ENCODE measurements at places on chromosomes 3 and 15.
A peak's percentile ranks its signal among the peaks of the same experiment; 100 is the strongest.

- DNase-seq, result no peak
Measured at GRCh38 chr15:59691194-59691805, 2.2 kb upstream of the BNIP2 start.

DNA sequence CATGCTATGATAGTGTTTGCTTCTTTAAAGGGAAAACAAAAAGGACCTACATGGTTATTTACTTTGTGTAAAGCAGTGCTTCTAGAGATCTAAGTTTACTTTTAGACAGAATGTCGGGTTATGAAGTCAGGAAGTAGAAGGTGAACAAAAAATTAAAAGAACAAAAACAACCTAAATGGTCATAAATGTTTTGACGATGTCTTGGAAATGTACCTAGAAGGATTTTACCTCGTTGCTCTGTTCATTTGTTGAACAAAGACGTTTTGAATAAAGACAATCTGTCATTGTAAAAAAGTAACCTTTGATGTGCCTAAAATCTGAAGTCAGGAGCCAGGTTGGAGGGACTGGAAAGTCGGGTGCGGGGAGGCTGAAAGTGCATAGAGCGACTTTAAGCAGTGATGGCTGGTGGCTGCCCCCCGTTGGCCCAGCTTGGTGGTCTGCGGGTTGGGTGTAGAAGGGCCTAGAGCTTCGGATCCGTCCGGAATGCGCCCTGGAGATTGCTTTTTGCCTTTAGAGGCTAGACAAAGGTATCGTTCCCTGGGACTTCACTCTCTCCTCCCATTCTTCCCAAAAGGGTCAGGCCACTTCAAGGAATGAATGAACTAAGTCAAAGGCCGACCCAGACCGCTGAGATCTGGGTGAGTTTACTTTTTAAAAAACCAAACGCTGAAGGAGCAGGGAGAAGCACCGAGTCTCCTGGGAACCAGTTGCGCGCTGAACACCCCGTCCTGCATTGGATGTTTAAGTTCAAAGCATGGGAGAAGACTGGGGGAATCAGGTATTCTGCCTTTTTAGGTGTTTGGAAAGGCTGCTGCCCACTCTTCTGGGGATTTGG is 2.1 kb downstream of the SOX14 start:
- DNase-seq, result no peak

DNA sequence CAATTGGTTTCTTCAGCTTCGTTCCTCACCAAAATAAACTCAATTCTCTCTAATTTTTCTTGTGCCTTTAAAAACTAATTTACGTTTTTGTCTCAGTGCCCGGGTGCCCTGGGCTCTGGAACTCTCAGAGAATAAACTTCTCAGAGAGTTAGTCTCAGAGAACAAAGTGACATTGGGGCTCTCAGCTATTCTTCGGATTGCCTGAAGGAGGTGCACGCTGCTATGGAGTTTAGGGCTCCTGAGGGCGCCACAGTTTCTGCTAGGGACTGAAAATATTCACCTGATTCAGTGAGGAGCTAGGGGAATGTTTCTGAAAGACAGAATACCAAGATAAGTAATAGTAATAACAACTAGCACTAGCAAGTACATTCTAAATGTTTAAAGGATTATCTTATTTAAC is 22.7 kb downstream of the ZIC4 start:
- no peak for DNase-seq

- DNase-seq, result no peak
Measured at GRCh38 chr3:27752926-27753325, 30.8 kb upstream of the EOMES start.

DNA sequence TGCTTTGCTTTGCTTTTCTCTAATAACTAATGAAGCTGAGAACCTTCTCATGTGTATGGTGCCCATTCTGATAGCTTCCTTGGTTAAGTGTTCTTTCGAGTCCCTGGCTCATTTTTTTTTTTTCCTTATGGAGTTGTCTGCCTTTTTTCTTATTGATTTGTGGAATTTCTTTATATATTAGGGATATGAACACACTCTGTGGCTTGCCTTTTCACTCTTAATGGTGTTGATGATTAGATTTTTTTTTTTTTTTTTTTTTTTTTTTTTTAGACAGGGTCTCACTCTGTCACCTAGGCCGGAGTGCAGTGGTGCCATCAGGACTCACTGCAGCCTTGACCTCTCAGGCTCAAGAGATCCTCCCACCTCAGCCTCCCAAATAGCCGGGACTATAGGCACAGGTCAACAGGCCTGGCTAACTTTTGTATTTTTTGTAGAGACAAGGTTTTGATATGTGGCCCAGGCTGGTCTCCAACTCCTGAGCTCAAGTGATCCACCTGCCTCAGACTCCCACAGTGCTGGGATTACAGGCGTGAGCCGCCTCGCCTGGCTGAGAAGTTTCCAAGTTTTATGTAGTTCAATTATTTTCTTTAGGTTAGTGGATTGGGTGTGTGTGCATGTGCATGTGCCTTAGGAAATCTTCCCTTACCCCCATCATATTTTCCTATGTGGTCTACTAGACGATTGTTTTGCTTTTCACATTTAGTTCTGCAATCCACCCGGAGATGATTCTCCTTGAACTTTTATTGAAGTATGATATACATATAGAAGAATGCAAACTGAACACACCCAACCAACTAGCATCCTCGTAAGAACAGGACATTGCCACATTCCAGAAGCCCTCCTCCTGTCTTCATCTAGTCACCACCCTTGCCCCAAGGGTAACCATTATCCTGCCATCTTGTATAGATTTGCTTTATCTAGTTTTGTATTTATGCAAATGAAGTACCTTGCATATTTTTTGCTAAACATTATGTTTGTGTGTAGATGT is 1.7 kb upstream of the SNRPA1 start:
- DNase-seq, result no peak

DNA sequence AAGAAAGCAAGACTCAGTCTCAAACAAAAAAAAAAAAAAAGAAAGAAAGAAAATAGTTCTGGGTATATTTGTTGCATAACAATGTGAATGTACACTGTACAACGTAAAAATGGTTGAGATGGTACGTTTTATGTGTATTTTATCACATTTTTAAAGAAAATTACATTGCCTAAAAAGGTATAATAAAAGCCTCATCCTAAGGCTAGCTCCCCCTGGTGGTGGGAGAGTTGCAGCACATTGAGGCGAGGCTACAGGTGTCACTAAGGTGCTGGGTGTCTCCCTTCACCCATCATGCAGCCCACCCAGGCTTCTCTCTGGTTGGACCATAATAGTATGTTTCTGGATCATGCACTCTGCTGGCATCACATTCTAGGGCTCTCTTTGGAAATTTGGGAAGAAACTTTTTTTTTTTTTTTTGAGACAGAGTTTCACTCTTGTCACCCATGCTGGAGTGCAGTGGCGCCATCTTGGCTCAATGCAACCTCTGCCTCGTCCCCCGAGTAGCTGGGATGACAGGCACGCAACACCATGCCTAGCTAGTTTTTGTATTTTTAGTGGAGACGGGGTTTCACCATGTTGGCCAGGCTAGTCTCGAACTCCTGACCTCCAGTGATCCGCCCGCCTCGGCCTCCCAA is 12.4 kb upstream of the RAB11A start:
- no peak for DNase-seq

GRCh38 chr3:159029306-159030026 is 227.6 kb downstream of the MFSD1 start:
- DNase-seq, result no peak

GRCh38 chr3:43670635-43671522 is 19.9 kb upstream of the ABHD5 start:
- DNase-seq, result no peak

DNA sequence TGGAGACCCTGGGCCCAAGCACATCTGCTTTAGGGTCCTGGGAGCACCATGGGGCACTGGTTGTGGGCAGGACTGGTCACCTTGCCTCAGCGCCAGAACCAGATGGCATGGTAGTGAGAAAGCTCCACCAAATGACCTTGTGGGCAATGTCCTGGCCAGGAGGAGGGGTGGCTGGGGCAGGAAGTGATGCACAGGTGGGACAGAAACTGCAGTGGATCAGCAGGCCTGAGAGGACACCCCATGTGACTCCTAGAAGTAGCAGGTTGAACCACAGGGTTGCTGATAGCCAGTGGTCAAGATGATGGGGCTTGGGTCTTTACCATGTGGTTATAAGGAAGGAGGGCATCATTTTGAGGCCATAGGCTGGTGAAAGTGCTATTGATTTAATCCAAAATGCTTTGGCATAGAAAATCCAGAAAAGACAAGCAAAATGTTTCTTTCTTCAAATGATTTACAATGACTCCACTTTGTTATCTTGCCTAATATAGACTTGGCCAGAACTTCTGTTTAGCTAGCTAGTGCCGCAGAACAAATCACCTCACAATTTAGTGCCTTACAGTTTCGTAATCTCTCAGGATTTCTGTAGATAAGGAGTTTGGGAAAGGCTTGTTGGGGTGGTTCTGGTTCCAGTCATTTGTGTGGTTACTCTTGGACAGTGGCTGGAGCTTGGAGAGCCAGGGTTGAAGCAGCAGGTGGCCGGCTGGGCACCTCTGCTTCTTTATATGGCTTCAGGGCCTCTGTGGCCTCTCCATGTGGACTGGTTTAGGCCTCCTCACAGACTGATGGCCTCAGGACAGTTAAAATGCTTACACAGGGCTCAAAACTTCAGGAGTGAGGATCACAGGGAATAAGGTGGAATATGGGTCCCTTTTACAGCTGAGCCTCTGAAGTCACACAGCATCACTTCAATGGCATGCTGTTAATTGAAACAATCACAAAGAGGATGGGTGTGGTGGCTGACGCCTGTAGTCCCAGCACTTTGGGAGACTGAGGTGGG is 27.5 kb downstream of the TMEM158 start:
- no peak for DNase-seq

GRCh38 chr15:76799760-76800159 is 105.4 kb downstream of the SCAPER start:
- peak; percentile 4 for DNase-seq

GRCh38 chr15:78761891-78762385 is 49.3 kb downstream of the ADAMTS7 start:
- no peak for DNase-seq

DNA sequence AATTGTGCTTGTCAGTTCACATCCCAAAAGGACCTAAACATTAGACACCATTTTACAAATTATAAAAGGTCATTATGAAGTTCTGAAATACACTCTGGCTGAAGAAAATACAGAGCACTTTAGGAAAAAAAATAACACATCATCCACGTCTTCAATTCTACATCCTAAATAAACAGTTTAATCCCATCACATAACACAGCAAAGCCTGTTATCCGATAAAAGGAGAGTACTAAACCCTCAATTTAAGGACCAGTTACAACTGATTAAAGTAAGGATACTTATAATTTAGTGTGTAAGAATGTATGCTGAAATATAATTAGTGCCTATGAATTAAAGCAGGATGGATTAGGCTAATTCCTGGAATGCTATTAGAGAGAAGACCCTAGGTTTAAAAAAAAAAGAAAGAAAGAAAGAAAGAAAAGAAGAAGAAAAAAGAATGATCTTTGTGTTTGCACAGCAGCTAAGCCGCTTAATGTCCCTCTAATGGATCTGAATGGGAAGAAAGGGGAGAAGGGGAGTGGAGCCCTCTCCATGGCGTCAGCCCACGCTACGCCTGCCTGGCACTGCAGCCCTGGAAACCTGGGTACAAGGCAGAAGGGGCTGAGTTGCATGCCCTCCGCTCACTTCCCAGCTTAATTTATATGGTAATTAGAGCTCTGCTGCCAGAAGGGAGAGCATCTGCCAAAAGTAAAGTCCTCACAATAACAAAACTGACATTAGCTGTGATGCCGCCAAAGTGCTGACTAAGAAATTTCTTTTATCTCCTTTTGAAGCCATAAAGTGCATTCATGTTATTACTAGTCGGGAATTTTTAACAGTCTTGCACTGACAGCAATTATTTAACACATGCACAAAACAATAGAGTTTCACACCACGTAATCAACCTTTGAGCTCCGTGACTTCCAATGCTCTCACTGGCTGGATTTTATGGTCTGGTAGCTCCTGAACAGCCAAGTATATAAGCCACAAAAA is 90.0 kb downstream of the FSIP1 start:
- no peak for DNase-seq
